ENCODE measurements at places on chromosomes 7 and 10.

GRCh38 chr7:134085311-134085710 lies 41.8 kb upstream of the LRGUK start:
- DNase-seq, result no peak

GRCh38 chr7:137703291-137704010 lies 143.3 kb downstream of the DGKI start:
- no peak for DNase-seq

DNA sequence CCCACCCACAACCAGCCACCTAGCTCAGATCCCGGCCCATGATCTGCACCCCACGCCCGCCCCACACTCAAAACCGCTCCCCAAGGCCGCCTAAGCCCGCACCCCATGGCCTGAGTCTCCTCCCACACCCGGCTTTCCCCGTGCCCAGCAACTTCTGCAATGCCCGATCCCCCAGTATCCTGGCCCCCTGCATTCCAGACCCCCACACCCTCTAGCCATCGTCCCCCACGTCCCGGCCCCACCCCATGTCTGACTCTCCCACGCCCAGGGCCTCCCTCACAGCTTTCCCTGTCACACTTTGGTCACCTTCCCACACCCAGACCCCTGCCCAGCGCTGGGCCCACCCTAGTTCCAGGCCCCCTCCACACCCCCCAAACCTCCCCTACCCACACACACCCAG lies 20.1 kb upstream of the FXYD4 start:
- DNase-seq, result no peak

DNA sequence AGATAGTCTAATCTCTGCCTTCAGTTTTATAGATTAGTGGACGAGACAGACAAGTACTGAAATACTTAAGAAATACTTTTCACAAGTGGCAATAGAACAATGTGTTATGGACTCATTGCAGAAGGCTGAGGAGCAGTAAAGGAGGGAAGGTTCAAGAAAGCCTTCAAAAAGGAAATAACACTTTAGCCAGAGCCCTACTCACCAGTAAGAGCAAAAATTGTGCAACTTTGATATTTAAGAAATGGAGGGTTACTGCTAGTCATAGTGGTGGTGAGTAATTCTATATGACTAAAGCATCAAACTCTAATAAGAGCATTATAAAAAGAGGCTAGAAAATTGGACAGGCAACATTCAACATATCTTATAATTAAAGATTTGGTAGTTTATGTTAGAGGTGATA lies 28.8 kb downstream of the PTPN12 start:
- DNase-seq, result no peak

GRCh38 chr7:45086331-45087065 lies 2.3 kb downstream of the NACAD start:
- no peak for DNase-seq

DNA sequence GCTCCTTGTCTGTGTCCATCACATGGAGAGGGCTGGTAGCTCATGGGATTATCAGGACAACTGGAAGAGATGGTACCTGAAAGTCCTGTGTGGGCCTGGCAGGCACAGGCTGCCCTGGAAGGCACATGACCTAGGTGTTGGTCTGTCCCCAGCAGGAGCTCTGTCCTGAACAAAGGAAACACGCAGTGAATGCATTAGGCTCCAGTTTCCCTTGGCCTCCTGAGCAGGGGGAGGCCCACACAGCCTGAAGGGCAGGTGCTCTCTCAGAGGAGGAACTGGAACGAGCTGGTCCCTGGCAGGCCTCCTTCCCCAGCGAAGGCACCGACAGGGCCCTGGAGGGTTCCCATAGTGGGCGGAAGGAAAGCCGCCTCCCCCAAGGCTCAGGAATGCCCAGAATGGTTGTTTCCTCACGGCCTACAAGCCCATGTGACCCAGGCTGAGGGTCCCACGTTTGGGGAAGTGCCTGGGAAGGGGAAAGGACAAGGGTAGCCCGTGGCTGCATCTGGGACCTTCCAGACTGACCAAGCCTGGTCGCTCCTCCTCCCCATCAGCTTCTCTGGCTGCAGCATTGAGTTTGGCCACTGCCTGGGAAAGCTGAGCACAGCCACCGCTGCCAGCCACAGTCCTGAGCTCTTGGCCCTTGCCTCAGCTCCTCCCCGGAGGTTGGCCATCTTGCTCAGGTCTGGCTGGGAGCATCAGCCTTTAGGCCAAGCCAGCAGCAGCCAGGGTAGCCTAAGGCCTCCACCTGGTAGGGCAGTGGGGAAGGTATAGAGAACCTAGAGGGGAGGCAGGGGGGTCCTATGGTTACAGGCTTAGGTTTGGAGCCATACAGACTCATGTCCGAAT lies 21.8 kb downstream of the CXCL12 start:
- DNase-seq, result no peak

DNA sequence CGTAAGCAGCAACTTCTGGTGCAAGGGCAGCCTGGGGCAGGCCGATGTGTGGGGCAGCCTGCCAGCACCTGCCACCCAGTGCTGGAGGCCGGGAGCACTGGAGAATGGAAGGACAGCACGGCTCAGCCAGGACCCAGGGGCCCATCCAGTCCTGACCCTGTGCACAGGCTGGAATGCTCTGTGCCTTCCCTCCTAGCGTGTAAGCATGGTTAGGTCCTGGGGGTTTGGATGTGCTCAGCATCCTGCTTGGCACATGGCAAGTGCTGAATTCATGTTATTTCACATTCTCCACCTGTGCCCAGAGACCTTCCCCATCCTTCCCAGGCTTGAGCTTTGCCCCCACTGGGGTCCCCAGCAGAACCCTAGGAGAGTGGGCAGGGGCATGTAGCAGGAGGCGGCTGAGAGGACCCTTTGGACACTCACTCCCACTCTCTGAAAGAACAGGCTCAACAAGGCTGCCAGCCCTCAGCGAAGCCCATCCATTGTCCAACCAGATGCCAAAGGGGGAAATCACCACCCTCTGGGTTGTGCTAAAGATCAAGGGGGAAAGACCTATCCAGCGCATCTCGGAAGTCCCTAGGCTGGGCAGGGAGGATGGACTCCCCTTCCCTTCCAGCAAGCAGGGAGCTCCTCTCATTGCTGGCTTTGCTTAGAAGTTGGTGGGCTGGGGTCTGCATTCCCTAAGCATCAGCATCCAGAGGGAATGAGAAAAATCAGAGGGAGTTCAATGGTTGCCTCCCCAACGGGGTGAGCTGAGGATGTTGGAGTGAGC lies 29.7 kb downstream of the ANXA8 start:
- DNase-seq, result no peak

GRCh38 chr7:45593121-45593541 lies 19.0 kb downstream of the ADCY1 start:
- no peak for DNase-seq

DNA sequence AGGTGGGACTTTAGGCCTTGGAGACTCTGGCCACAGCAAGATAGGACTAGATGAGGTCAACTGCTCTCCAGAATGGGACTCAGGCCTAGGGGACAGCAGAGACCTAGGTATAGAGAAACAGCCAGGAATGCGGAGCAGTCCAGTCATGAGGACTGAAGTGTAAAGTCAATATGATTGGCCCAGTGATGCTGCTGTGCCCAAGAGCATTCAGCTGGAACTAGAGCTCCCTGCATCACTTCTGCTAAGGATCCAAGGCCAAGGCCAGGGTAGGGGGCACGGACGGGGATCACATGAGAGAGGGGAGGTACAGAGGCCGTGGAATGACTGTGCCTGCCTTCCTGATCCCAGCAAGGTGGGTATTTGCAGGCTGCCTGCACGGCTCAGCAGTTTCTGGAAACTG lies 237.9 kb downstream of the FRMD4A start:
- no peak for DNase-seq

DNA sequence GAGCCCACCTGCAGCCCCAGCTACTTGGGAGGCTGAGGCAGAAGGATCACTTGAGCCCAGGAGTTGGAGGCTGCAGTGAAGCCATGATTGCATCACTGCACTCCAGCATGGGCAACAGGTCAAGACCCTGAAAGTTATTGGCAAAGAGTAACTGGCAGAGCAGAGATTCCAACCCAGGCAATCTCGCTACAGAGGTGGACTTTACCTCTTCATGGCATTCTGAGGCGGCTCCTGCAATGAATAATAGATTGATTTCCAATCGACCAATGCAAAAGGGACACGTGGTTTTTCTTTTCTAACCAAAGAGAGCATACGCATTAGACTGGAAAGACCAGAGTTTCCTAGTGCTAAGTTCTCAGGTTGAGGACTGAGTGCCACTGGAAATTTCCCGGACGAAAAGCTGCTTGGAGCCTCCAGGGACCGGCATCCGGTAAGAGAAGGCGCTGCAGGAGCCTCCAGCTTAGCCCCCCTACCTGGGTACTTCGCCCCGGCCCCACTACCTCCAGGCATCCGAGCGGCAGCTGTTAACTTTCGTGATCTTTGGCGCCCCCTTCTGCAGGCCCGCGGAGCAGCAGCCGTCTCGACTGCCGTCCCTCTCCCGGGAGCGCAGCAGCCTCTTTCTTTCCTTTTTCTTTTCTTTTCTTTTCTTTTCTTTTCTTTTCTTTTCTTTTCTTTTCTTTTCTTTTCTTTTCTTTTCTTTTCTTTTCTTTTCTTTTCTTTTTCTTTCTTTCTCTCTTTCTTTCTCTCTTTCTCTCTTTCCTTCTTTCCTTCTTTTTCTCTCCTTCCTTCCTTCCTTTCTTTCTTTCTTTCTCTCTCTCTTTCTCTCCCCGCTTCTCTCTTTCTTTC lies 4.1 kb downstream of the MBLAC1 start:
- peak; percentile 74 for DNase-seq

GRCh38 chr10:58746474-58747185 lies 234.0 kb downstream of the BICC1 start:
- no peak for DNase-seq

DNA sequence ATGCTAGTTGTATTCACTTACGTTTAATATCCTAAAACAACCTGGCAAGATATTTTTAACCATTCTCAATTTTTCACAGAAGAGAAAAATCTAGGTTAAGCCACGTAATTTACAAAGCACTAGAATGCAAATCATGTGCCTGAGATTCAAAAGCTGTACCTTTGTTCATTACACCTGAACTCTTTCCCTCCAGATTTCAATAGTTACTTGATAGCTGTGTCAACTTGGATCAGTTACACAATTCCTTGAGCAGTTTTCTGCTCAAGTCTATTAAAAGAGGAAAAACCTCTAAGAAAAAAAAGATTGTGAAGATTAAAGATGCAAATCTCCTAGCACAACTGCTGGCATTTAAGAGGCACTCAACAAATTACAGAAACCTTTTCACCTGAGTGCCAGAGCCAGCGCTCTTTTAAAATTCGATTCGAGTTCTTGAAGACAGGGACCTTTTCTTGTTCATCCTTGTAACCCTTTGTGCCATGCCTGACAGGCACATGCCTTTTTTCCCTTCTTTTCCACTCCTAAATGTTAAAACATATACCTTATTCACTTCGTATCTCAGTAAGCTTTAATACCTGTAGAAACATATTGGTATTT lies 886 bp downstream of the NSUN6 start:
- DNase-seq, result no peak

DNA sequence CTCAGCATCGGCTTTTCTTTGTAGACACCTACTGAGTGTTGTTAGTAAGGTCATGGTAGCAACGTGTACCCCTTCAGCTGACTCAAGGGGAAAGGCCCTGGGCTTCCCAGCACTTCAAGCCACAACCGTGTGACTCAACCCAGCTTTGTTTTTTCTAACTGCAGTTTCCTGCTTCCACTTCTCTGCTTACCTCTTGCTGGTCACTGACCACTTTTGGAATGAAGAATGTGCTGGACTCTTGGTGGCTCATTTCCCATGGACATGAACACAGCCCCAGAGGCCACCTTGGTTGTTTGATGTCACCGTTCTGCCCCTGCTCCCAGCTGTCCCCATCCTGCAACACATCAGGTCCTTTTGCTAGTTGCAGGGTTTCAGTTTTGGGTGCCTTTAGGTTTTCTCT lies 69.5 kb upstream of the ZNF438 start:
- DNase-seq, result peak; percentile 26

DNA sequence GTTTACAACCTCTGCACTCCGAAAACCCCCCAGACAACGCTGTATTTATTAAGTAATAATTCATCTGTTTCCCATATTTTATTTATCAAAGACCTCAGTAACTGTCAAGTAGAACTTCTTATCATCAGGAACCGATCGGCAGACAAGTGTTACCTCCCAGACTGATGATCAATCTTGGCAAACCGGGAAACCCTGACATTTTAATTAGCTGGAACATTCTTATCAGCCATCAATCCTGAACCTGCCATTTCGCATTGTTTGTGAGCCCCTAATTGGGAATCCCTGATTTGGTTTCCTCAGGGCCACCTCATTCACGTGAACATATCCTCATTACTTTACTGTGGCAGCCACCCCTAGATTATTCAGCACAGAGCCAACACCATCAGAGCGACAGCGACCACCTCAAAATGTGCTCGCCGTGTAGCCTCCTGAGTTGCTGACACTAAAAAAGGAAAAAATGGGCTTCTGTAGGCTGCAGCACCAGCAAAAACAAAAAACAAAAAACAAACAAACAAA lies 93.6 kb upstream of the SDK1 start:
- no peak for DNase-seq

DNA sequence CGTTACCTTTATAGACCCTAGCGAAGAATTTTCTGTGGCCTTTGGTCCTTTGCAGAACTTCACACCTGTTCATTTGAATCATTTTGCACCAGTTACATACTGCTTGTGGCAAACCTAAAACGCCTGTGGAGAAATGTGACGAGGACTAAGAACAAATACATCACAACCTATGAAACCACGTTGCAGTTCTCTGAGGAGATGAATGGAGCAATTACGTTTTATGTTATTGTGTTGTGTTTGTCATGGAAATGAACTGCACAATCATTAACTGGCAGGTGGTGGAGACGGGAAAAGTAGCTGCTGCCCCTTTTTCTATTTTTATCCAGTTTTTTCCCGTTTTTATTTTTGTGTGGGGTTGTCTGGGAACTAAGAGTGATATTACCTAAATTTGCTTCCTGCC lies 505.5 kb downstream of the SDK1 start:
- DNase-seq, result no peak

GRCh38 chr7:46133751-46134150 lies 212.7 kb upstream of the IGFBP3 start:
- DNase-seq, result no peak

DNA sequence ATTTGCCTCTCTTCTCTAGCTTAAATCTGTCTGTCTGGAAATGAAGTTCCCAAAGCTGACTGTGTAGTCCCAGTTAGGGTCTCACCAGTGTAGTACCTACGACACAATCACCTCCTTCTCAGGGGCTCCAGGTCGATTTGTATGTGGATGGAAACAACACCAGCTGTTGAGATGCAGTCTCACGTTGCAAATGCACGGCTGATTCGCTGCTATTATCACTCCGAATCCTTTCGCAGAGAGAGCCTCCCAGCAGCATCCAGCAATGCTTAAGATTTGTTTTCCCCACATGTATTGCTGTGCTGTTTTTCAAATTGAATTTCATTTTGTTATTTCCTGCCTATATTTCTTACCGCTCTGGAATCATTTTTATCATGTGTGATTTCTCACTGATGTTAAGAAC lies 16.3 kb downstream of the VSTM4 start:
- no peak for DNase-seq

GRCh38 chr10:12958546-12959110 lies 42.9 kb downstream of the CCDC3 start:
- no peak for DNase-seq

DNA sequence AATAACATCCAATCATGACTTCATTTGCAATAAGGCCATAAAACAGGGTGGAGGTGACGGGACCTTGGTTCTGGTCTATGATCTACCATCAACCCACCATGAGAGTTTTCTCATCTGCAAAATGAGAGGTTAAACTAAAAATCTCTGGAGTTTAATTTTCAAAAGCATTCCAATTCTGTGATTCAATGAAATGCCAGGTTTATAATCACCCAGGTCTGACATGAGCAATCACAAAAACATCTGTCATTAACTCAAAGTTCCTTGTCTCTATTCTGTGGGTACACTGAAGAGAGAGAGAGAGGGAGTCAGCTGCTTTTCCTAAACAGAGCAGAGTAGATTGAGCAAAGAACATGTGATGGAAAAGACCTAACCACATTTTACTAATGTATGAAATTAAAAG lies 75.4 kb downstream of the NUDCD3 start:
- DNase-seq, result no peak

- DNase-seq, result no peak
These were observed 100.6 kb downstream of the PLXNA4 start for GRCh38 chr7:132475669-132476116.

Data from stimulated activated CD8-positive, alpha-beta memory T cell treated with anti-CD3 and anti-CD28 coated beads, Interleukin-12 subunit alpha, Interleukin-12 subunit beta, amount 100 ng/mL, for 1 hour (primary cell).